ENCODE measurements at places on chromosomes 5 and 9.

DNA sequence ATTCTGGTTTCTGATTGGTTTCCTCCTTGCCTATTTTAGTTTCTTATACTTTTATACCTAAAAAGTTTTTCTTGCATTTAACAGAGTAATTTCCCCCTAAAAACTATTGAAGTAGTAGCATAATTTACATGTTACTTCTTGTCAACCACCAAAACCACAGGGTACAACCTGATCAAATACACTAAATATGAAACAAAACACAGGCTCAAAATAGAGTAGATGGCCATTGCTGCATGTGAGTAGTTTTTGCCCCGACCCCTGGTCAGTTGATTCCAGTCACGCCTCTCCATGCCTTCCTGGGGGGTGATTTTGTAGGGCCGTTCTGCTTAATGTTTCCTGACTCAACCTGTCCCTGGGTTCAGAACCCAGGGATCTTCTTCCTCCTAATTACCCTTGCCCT, 101.8 kb downstream of the TLE4 start:
- DNase-seq = no peak

GRCh38 chr5:150525163-150525562, 17.2 kb downstream of the NDST1 start:
- no peak for DNase-seq

DNA sequence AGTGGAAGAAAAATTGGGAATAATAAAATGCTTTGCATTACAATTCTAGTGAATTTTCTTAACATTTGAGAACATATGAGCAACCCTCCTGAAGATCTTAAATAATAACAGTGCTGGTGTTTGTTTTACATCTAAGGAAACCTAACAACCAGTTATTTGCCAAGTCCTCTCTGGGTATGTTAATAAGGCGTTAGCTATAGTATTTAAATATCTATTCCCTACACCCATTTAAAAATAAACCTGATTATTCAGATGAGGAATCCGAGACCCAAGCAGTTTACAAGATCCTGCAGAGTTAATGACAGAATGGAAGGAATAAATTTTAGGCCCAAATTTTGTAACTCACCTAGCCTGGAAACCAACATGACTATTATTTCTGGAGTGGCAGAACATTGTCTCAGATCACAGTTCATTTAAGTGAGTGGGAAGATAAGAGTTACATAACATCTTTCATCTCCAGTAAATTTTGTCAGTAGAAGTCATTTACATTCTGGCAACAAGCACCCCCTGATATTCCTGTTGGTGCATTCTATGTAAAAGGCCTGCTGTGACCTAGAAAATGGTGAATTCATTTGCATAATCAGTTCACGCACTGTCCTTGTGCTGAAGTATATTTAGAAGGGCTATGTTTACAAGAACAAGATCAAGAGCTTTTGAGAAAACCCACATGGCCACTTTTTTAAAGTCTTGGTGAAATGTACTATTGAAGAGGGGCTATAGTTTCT, 148.2 kb downstream of the COX7C start:
- DNase-seq = no peak

DNA sequence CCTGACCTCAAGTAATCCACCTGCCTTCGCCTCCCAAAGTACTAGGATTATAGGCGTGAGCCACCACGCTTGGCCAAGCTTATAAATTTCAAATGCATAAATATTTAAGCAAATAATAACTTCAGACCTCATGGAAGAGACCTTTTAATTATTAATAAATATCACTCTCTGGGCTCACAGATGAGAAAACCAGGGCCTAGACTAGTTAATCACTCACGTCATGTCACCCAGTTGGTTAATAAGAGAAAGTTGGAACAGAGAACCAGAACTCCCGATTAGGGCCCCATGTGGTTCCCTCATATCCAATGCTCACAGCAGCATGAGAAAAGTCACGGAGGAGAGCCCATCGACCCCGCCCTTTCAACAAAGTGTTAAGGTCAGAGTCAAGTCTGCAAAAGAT, 79.3 kb downstream of the EPB41L4A start:
- no peak for DNase-seq

- no peak for DNase-seq
Observed at GRCh38 chr9:108478431-108479332, 377.1 kb downstream of the ACTL7B start.

GRCh38 chr9:120742951-120743416, 28.7 kb upstream of the MEGF9 start:
- DNase-seq = peak; percentile 49

GRCh38 chr5:72468024-72468423, 39.2 kb downstream of the ZNF366 start:
- DNase-seq = no peak

- no peak for DNase-seq
Observed at GRCh38 chr9:87644659-87645058, 81.3 kb upstream of the CTSL start.

GRCh38 chr9:15144622-15145061, 162.4 kb downstream of the TTC39B start:
- DNase-seq = no peak

All from CD4-positive, alpha-beta T cell treated with Interleukin-17A for 1 hour (primary cell).